ENCODE measurements at places on chromosomes 5 and 9. TPM values are rescaled to one million over a fixed set of nuclear protein-coding genes. Genes with fewer than 3 reads are reported as not detected.

GRCh38 chr9:93286252-93287188 is 102.6 kb downstream of the WNK2 start:
- DNase-seq = no peak

DNA sequence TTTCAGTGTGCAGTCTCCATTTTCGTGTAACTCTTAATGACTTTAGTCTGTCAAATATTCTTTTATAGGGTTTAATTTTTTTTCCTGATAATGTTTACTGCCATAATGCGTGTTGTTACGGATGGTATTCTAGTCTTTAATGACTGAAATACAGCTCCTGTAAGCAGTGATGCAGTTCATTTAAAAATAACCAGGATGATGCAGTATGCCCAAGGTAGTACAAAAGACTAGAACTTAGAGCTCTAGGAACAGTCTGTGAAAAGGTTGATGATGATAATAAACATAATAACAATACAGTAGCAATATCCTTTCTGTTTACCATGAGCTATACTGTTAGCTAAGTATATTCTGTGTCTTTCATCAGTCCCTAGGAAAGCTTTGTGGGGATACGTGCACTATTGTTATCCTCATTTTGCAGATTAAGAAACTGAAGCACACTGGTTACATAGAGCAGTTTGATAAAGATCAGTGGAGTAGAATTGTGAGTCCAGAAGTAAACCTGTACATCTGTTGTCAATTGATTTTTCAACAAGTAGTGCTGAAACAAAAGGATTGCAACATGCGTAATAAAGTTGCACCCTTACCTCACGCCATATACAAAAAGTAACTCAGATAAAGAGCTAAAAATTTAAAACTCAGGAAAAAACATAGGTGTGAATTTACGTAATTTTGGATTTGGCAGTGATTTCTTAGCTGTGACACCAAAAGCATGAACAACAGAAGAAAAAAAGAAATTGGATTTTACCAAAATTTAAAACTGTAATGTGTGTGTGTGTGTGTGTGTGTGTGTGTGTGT is 64.5 kb downstream of the MTREX start:
- no peak for DNase-seq

GRCh38 chr5:455806-456205 is 12.8 kb downstream of the EXOC3 start:
- no peak for DNase-seq

- DNase-seq = no peak
These were observed 180.6 kb downstream of the PDE4D start for GRCh38 chr5:59712836-59713497.

DNA sequence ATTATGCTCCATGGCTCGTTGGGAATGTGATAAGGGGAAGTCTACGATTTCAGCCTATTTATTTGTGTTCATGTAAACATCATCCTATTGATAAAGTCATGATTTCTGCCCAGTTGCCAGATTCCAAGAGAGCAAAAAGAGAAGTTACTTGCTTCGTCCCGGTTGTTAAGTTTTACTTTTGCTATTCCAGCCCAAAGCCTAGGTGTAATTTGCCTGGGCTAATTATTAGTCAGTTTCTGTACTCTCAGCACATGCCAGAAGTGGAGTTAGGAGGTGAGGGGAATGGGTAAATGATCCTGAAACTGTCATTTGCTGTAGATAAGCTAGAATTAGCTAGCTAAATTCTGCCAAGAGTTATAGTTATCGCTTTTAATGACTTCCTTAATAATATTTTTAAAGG is 4.5 kb upstream of the ANKH start:
- no peak for DNase-seq

Gene C5orf58
- 0.94 TPM for polyA plus RNA-seq

DNA sequence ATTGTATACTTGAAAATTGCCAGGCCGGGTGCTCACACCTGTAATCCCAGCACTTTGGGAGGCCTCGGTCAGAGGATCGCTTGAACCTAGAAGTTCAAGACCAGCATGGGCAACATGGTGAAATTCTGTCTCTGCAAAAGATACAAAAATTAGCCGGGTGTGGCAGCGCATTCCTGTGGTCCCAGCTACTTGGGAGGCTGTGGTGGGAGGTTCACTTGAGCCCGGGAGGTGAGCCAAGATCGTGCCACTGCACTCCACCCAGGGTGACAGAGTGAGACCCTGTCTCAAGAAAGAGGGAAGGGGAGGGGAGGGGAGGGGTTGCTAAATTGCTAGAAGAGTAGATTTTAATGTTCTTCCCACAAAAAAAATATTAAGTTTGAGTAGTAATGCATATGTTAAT is 53.2 kb downstream of the FNBP1 start:
- no peak for DNase-seq

GRCh38 chr5:14582797-14583137 is 1.2 kb downstream of the OTULINL start:
- no peak for DNase-seq

Gene EIF4E1B
- polyA plus RNA-seq = not detected

DNA sequence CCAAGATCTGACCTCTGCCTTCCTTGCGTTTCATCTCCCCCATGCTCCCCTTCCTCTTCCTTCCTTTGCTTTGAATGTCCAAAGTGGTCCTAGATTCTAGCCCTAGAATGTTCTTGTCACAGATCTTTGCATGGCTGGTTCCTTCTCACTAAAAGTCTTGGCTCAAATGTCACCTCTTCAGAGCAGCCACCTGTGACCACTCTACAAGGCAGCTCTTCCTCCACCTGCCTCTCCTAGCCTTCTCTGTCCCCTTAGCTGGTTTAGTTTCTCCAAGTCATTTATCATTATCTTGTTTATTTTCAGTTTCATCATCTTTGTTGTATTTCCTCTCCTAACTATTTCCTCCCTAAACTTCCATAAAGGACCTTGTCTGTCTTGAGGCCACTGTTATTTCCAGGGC is 7.1 kb upstream of the OCLN start:
- DNase-seq = no peak

DNA sequence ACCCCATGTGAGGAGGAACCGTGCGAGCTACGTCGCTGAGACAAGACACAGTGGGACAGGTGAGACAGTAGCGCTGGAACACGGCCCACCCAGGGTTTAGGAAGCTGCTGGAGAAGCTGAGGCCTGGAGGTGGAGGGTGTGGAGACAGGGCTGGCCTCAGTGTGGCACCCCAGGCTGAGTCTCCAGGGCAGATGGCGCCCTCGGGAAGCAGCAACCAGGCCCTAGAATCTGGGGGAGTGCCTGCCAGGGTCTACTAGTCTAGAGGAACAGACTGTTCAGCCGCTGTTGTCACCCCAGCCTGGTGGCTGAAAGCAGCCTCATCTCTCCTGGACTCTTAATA is 4.6 kb upstream of the TERT start:
- no peak for DNase-seq

Gene CDHR2
- polyA plus RNA-seq = 0.41 TPM

DNA sequence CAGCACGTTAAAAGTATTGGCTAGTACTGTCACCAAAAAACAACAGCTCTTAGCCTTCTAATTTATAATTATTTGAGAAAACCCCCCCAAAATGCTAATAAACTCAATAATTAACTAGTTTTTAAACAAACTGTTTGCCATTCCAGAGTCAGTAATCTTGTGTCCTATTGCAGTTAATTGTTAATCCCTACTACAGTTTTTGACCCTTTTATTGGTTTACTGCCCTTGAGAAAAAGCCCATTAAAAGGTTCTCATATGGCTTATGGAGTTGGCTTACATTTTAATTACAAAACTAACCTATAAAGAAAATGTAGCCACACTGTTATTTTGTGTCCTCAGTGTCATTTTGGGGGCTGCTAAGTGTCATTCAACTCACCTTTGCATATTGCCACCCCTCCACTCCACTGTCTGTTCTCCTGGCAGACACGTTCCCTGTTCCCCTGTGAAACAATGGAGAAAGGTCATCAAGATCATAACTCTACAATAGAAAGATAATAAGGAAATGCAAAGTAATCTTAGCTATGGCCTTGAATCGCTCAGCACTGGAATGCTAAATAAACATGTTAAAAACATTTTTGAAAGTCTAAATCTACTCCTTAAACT is 51.6 kb upstream of the TXNDC8 start:
- no peak for DNase-seq
